ENCODE measurements at places on chromosomes 5 and 9.
A peak's percentile ranks its signal among the peaks of the same experiment; 100 is the strongest.

- no peak for DNase-seq
Observed at GRCh38 chr5:5203451-5203850, 63.3 kb downstream of the ADAMTS16 start.

- peak; percentile 24 for DNase-seq
Observed at GRCh38 chr5:177473443-177474001, at the start of gene DBN1. TSS of gene DBN1 (minus strand) at chr5:177473634. CDS start at chr5:177473521, 113 bp downstream.

GRCh38 chr5:37370550-37370863 is 399 bp downstream of the NUP155 start:
- DNase-seq: no peak

DNA sequence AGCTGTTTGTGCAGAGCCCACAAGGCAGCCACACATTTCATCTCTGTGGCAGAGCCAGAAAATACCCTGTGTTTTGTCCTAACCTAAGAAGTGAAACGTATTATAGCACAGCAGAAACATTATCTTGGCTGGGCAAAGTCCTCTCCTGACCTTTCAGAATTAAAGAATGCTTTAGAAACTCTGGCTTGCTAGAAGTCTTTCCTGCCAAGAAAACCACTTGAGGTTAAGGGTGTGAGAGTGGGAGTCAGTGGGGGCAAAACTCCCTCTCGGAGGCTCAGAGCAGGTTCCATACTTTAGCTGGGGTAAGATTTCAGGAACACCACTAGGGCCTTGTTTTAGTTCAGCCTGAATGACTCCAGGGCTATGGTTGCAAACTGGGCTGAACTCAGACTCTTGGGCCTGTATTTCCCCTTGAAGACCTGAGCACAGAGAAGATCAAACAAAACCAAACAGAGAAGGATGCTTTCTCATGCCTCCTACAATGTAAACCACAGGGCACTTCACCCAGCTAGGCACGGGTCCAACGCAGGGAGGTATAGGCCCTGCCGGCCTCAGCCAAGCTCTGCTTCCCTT is 48.0 kb downstream of the ZNF366 start:
- DNase-seq: no peak

- DNase-seq: no peak
Observed at GRCh38 chr5:73424556-73424977, 24.0 kb downstream of the FOXD1 start.

DNA sequence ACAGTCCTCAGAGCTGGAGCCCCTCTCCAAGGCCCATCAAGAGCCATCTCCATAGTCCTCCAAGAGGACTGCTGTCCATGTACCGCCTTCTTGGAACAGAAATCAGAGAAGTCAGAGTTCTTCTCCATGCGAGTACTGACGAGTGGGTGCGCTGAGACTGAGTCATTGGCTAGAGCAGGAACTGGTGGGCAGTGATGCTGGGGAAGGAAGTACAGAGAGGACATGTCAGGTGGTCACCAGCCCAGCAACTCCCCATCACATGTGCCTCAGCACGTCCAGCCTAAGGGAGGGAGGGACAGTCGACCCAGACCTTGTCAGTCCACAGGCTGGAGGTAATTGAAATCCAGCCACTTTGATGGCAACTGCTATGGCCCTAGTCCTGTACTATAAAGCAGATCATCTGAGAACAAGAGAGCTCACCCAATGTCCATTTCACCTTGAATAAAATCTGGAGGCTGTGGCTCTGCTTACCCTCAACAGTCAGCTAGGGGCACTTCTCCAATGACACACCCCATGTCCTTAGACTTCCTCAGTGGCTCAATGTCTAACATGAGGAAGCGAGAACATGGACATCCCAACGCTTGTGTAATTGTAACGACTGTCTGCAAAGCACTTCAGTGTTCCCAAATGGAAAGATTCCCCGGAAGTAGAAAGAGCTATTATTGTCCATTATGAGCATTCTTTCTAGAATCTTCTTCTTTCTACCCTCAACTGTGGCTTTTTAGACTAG is 15.0 kb upstream of the FBP1 start:
- no peak for DNase-seq

DNA sequence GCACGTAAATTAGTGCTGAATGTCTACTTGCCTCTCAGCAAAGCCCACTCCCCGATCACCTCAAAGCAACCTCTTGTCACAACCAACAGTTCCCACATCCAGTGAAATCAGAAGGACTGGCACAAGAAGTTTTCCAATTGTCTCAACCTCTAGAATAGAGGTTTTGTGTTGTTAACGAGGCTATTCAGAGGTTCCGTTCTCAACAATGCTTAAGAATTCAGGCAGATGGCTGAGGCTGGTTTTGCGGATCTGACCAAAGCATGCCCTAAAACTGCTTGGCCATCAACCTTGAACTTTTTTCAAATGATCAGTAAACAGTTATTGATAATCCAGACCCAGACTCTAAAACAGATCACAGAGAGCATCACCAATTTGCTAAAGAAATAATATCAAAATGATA is 52.9 kb downstream of the MAPKAP1 start:
- DNase-seq: no peak

- no peak for DNase-seq
Observed at GRCh38 chr9:133403766-133404453, 13.9 kb downstream of the REXO4 start.
